ENCODE measurements at places on chromosomes 7 and 10.

DNA sequence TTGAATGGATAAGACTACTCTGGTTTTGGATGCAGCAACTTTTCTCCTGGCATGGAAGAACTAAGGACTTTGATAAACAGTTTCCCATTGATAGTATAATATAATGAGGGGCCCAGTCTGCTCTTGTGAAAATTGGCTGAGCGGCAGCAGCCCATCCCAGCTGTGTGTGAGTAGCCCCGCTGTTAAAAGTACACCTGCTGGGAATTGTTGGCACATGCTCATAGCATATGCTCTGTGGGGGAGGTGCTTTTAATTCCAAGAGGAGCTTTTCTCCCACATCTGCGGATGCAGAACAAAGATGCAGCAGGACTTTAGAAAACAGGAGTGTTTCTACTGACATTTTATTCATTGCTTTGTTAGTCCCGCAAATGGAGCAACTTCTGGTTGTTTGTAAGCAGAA is 19.0 kb downstream of the SRI start:
- no peak for DNase-seq

DNA sequence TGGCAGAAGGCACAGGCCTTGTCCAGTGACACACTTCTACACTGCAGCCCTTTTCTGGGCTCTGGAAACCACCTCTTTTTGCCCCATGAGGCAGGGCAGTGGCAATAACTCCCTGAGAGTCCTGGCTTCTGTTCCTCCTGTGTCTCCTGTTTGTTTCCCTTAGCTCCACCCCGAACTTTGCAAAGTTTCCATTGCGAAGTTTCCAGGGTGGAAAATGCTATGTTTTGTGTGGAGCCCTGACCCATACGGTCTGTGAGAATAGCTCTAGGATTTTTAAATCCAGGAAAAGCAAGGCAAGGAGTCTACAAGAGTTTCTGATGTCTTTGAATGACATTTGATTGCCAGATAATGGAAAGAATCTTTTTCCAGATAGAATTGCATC is 92.2 kb upstream of the AKR1E2 start:
- DNase-seq, result no peak

GRCh38 chr7:151838072-151838471 is 38.8 kb downstream of the PRKAG2 start:
- DNase-seq, result no peak

DNA sequence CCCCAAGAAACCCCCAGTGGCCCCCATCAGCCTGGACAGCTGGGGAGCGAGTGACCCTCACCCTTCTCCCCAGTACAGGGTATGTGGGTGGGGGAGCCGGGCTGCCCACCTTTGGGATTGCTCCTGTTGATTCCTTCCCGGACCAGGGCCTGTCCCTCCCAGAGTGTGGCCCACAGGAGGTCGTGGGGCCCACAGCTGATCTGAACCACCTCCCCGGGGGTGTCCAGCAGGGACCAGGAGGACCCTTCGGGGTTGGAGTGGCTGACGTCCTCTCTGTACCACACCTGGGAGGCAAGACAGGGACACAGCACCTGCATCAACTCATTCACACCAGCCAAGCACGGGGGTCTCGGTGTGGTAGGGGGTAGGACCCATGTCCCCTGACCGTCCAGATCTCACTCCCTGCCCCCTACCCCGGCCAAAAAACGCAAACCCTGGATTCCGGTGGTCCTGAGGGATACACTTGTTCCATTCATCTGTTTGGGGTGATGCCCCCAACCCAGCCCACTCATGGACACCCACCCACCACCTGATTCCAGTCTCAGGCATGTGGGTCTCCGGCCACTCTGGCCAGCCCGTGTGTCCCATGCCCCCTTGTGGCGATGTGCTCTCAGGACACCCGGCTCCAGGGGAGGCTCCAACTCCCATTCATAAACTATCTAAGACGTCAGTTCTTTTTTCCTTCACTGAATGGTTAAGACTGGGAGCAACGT is 10.9 kb downstream of the TECPR1 start:
- no peak for DNase-seq

GRCh38 chr7:136693166-136694119 is 175.0 kb upstream of the CHRM2 start:
- no peak for DNase-seq

Data from upper lobe of right lung (tissue), 1 donor.